ENCODE measurements at places on chromosomes 7 and 10.

GRCh38 chr10:36475746-36476145 lies 649.7 kb upstream of the ANKRD30A start:
- no peak for DNase-seq

DNA sequence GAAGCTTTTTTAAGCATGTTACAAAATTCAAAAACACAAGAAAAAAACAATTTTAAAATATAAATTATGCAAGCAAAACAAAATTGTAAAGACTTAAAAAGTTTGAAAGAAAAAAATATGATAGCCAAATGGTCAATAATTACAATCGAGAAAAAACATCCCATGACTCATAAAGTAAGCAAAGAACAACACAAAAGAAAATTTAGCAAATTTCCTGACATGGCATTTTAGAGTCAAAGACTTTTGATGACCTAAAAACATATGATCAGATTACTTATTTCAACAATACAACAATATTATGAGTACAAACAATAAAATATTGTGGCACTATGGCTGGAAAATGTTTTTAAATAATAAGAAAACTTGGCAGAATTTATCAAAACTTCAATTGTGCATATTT lies 312.1 kb upstream of the MEOX2 start:
- no peak for DNase-seq

DNA sequence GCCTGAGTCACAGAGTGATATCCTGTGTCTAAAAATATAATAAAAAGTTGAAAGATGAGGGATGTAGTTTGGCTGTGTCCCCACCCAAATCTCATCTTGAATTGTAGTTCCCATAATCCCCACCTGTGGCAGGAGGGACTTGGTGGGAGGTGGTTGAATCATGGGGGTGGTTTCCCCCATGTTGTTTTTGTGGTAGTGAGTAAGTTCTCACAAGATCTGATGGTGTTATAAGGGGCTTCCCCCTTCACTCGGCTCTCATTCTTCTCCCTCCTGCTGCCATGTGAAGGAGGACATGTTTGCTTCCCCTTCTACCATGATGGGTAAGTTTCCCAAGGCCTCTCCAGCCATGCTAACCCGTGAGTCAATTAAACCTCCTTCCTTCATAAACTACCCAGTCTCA lies 25.1 kb upstream of the UBE3C start:
- no peak for DNase-seq

DNA sequence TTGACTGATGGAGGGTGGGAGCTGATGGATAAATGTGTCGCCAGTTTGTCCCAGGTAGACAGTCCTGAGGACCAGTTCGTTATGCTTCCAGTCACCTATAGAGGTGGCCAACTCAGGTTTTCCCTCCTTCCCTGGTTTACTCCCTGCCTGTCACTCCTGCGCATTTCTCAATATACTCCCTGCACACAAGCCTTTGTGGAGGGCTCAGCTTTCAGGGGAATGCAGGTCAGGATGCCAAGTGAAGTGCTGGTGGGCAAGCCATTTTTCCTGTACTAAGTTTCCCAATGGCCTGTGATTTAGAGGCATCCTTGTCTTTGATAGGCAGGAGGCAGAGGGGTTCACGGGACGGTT lies 473.5 kb upstream of the ZMIZ1 start:
- DNase-seq: no peak

DNA sequence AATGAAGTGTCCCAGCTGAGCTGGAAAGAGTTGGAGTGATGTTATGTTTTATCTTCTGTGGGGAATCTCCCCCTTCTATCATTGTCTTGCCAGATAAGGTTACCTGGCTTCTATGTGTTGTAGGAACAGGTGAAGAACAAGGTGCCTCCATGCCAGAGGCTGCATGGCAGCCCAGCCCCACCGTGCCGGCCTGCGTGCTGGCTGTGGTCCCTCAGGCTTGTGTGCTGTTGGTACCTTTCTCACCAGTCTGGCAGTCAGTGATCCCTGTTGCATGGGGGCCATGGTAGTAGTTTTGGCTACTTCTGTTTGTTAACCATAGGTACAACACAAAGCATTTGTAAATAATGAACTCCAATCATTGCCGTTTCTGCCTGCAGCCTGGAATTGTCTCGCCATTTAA lies 37.9 kb downstream of the CCM2 start:
- DNase-seq: no peak

DNA sequence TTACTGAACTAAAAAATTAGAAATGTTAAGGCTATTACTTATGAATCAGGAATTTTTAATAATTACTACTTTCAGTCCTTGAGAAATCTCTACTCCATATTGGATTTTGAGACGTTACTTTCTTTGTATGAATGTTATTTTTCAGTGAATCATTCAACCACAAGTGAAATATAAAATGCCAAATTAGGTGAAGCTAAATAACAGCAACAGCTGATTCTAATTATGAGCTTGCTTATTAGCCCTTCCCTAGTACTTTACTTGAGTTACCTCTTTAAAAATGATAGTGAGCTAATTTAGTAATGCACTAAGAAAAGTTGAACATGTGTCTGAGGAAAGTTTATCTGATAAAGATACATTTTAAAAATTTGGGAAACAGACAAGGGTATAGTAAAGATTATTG lies 51.4 kb downstream of the PCGF5 start:
- DNase-seq: no peak

DNA sequence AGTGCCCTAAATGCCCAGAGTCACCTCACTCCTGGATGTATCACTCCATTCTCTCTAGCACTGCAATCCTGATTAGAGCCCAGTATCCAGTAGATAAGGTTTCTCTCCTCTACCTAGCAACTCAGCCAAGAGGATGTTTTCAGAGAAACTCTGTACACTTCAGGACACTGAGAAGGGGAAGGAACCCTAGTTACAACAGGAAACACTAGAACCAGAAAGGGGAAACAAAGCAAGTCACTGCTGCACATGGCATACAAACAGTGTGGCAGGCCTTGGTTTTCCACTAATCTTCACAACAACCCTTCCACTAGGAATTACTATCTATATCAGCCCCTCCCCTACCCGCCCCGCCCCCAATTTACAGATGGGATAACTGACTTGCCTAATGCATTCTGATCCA lies 1.6 kb downstream of the FAM204A start:
- DNase-seq: no peak

- peak; percentile 69 for DNase-seq
Measured at GRCh38 chr7:110841840-110842545, 248.9 kb upstream of the LRRN3 start.

GRCh38 chr7:28272461-28272877 lies 91.9 kb upstream of the JAZF1 start:
- no peak for DNase-seq

GRCh38 chr10:73647875-73648651 lies 6.8 kb upstream of the MYOZ1 start:
- DNase-seq: no peak

GRCh38 chr7:142263598-142264380 lies 5.9 kb upstream of the PRSS58 start:
- DNase-seq: no peak

DNA sequence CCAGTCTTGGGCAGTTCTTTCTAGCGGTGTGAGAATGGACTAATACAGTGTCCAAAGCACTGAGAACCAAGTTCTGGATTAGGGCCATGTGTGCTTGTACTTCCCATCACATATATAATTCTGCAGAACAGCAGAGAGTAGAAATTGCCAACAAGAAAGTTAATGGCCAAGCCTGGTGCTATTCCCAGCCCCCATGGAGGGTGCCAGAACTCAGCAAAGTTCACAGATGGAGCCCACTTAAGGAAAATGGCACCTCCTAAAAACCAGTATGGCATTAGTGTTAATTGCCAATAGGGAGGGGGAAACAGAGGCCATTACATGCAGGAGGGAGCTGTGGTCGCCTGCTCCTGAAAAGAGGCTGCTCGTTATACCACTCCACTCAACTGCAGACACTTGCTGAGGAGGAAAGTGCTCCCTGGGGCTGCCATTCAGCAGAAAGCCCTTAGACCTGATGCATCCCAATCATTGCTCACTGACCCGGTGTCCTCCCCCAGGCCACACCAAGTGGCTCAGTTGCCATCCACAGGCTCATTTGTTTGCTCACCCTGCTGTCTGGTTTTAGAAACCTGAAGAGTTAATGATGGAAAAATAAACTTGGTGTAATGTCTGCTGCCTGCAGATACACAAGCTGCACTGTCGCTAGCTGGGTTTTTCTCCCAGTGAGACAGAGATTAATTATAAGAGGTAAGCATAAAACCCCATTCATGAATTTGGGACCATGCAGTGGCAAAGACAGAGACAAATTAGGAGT lies 280.6 kb downstream of the GFRA1 start:
- no peak for DNase-seq

DNA sequence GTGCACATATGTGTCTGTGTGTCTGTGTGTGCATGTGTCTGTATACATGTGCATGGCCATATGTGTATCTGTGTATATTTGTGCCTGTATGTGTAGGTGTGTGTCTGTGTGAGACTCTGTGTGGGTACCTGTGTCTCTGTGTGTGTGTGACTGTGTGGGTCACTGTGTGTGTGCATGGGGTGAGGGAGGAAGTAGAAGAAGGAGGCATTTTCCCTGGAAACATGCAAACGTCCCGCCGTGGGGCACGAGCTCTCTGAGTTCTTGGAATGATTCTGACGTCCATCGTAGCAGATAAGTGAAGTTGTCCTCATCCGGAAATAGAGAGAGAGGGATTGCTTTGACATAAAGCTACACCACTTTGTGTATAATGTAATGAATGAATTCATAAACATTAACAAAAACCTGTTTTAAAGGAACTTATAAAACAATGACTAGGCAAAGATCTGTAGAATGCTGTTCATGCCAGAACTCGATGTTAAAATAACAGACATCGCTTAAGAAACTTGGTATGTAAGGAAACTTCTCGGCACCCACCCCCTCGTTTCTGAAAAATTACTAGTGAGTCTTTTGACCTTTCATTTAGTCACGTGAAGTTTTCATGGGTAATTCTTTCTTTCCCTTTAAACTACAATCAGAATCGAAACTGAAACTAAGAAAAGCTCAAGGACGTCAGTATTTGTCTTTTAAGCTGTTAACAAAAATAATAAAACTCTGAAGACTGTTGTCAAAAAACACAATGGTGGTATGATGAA lies 43.6 kb upstream of the KLF6 start:
- DNase-seq: no peak

- DNase-seq: no peak
Measured at GRCh38 chr7:12670000-12670729, 17.3 kb upstream of the ARL4A start.

DNA sequence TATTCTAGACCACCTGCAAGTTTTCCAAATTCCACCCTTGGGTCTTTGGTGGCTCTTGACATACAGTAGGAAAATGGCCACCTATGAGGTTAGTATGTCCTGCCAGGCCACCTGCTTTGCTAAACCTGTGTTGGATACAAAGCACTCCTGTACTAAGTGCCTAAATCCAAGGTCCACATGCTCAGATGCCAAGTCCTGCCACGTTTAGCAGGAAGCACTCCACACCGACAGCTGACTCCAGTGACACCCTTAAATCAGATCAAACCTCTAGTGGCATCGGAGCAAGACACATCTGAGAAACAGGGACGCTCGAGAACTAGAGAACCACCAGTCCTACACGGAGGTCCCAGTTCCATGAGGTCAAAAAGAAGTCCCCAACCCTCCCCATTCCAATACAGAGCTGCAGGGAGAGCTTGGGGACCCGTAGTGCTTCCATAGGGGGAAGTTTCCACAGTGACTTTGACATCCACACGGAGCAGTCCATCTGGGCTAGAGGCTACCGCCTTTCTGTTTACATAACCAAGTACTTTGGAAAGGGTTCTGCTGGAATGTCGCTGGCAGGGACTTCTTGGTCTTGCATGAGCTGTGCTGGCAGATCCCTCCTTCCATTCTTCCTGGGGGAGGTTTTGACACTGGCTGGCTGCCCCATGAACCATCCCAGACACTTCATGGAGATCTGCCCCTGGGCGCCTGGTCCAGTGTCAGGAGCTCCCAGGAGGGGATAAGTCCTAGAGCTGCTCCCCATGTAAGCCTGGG lies 290.6 kb downstream of the PRPF18 start:
- DNase-seq: no peak

DNA sequence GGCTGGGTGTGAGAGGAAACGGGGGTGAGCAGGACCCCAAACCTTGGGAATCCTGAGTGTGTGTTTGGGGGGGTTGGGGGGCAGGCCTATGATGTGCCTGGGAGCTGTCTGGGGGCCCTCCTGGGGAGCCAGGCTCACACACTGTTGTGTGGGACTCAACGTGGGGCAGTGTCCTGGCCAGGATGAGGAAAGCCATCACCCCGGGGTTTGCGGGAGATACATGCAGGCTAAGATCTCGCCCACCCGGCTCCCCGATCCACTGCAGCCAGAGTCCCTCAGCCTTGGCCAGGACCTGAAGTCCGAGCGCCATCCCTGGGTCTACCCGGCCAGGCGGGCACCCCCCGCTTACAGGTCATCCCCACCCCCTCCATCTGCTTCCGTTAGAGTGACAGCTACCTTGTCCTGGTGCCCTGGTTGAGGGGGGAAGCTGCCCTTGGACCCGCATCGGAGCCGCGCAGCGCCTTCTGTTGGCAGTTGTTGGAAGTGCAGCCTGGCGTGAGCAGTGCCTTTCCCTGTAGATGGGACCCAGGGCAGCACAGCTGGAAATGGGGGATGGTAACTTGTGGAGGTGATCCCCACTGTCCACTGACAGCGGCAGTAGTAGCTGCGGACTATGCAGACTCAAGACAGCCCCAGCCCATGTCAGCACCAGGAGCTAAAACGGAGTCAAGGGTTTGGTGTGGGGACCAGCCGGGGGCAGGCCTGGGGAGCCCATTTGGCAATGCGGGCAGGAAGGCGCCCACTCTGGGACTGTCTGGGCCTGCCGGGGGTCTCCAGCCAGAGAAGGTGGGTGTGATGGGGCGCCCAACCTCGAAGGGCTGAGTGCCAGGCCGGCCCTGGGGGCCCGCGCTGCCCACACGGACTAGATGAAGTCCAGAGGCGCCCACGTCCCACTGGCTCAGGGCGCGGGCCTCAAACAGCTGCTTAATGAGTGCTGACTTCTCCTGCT lies 885.6 kb upstream of the ZNF722 start:
- DNase-seq: no peak

- DNase-seq: no peak
Measured at GRCh38 chr7:24323961-24324480, 40.0 kb downstream of the NPY start.

DNA sequence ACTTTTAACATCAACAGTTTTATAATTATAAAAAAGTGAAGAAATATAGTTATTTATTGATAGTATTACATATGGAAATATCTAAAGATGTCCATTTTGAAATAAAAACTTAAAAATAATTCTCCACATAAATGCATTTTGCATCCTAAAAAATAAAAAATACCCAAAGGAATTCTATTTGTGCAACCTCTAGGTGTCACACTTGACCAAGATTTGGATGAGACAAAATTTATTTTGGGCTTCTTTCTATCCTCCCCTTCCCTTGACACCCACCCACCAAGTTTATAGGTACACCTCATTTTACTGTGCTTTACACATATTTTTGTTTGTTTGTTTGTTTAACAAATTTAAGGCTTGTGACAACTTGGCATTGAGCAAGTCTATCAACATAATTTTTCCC lies 3.3 kb upstream of the THSD7A start:
- DNase-seq: no peak

DNA sequence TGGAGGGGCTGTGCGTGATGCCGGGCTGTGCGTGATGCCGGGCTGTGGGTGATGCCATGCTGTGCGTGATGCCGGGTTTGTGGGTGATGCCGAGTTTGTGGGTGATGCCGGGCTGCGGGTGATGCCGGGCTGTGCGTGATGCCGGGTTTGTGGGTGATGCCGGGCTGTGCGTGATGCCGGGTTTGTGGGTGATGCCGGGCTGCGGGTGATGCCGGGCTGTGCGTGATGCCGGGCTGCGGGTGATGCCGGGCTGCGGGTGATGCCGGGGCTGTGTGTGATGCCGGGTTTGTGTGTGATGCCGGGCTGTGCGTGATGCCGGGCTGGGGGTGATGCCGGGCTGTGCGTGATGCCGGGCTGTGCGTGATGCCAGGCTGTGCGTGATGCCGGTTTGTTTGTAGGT lies 128.9 kb downstream of the FAM53B start:
- no peak for DNase-seq

All from cerebellar nuclear complex (tissue), 1 donor.